Omental fat pad (tissue), 4 donors: ENCODE measurements at places on chromosomes 12 and 14. TPM values are rescaled to one million over a fixed set of nuclear protein-coding genes. Genes with fewer than 3 reads are reported as not detected.

Gene ASCL1
- not detected for total RNA-seq

Gene TMEM233
- total RNA-seq: not detected

Gene KCNK10
- not detected for total RNA-seq

Gene RTL1
- not detected for total RNA-seq

GRCh38 chr12:122836027-122836921 lies 1.0 kb downstream of the HIP1R start:
- DNase-seq: no peak

DNA sequence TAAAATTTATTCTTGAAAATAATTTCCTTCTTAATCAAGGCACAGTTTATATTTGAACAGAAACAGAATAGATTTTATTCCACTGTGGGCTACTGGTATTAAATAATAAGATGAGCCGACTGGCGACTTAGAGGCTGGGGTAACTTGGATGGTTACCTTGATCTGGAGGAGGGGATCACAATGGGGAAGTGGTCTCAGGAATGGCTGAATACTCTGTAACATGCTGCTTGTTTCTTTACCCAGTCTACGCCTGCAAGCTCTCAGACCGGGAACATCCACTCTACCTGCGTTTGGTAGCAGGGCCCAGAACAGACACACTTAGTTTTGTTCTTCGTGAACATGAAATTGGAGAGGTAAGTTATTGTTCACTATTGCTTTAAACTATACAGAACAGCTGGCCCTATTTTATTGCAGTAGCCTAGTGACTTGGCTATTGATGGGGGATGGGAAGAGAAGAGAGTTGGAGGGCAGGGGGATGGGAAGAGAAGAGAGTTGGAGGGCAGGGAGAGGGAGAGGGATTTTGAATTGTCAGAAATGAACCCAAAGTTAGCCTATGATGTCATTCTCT lies 67.9 kb downstream of the GNS start:
- DNase-seq: no peak

- no peak for DNase-seq
Observed at GRCh38 chr14:70827752-70828151, 18.4 kb upstream of the MAP3K9 start.

GRCh38 chr14:51328064-51328771 lies 88.2 kb downstream of the TMX1 start:
- DNase-seq: no peak

- no peak for DNase-seq
Observed at GRCh38 chr12:47165934-47166333, 86.2 kb upstream of the AMIGO2 start.

DNA sequence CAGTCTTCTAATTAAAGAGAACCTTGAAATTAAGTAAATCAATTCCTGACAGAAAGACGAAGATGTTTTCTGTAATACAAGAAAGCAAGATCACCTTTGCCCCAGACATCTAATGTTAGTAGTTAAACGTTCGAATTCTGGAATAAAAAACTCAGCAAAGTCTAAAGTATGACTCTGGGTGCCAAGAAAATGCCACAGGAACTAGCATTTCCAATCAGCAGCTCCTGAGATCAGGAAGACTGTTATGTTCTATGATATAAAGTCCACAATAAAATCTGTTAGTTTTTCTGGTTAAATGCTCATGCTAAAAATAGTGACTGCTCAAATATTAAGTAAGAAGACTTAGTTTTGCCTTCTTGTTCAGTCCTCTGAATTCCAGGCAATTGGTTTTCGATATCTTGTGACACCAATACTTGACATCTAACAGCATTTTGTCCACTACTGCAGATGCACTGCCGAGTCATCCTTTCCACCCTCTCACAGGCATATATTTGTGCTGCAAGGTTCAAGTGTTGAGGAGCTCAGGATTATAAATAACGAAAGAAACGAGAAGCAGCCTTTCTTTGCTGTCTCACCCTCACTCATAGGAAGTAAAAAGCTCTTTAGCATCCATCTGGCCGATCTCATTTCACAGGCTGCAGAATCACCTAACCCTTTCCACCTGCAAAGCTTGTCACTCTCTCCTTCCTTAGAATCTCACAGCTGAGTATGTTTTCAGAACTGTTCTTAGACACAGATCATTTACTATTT lies 32.0 kb downstream of the SSH1 start:
- no peak for DNase-seq

DNA sequence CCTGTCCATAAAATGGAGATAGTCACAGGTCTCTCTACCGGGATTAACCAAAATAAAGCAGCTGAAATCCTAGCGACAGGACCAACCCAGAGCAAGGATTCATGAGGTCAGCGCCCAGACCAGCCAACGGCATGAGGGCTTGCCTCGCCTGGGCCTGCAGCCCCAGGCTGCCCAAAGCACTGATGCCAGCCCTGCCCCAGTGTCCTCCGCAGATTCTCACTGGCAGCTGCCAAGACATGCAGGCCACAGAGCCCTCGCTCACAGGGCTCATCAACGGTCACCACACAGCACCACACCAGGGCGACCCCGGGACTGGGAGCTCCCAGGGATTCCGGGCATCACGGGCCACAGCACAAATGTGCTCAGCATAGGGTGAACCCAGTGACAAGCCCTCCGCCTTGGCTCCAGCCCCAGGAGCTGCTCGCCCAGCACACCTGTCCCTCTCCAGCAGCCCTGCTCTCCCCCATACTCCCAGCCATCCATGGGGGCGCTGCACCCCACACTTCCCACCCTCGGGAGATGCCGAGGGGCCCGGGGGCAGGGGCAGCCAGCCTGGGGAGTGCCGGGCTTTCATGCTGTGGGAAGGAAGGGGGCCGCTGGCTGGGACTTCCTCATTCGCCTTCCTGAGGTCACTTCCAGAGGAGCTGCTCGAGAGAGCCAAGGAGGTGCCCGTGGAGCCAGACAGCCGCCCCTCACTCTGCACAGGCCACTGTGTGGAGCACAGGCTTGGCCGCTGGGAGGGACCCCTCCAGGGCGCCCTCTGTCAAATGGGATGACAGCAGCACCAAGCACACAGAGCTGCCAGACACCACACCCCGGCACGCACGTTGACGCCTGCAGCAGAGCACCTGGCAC lies 14.1 kb downstream of the RAB35 start:
- no peak for DNase-seq

DNA sequence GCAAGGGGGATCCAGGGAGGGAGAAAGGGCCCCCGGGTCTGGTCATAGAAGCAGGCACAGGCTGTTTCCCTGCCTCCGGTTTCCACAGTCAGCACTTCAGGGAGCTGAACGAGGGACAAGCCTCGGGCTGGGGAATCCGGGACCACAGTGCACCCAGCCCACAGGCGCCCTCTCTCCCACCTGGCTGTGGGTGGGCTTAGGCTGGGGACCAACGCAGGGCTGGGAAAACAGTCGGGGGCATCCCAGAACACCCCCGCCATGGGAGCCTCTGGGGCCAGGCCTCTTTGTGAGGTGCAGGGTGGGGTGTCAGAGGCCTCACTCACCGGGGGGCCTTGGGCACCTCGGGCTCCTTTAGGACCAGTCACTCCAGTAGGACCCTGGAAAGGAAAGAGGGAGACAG lies 16.3 kb downstream of the TMEM106C start:
- no peak for DNase-seq
